ENCODE measurements at places on chromosomes 16 and 17.
A peak's percentile ranks its signal among the peaks of the same experiment; 100 is the strongest.

DNA sequence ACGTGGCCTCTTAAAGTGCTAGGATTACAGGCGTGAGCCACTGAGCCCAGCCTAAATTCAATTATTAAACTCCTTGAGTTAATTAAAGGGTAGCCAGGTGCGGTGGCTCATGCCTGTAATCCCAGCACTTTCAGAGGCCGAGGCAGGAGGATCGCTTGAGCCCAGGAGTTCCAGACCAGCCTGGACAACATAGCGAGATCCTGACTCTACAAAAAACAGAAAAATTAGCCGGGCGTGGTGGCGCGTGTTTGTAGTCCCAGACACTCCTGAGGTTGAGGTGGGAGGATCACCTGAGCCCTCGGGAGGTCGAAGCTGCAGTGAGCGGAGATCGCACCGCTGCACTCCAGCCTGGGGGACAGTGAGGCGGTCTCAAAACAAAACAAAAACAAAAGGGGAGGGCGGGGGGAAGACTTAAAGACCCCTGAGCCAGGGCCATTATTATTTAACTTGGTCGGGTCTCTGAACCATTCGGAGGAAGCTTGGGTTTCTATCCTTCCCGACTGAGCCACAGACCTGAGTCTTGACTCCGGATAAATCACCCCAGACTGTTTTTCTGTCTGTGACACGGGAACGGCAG is 19.5 kb downstream of the BCL7C start:
- no peak for DNase-seq

GRCh38 chr16:67526149-67526791 is 2.4 kb upstream of the RIPOR1 start:
- no peak for DNase-seq

GRCh38 chr17:10099051-10099571 is 99.3 kb downstream of the GAS7 start:
- no peak for DNase-seq

DNA sequence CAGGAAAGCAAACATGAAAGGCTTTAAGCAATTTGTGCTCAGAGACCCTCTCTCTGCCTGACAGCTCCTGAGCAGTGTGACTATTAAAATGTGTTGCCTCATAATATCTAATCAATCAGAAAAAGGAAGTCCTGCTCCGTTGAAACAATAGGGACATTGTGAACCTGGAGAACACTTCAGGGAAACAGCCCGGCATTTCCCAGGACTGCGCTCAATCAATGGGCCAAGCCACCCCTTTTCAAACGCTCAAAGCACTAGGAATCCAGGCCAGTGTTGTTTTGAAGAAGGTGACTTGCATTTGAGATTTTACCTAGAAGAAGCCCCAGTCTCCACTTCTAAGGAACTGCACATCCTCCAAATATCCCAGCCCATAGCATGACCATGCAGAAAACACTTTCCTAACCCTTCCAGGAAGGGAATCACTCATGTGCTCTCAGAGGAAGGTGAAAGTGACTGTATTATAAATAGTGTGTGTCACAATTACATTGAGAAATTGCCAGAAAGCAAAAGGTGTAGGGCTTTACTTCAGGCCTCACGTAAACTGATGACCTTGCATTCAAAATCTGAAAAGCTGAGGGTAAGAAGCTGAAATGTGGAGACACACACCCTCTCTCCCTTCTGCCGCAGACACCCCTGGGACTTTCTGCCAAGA is 19.4 kb downstream of the CDRT4 start:
- DNase-seq, result no peak

DNA sequence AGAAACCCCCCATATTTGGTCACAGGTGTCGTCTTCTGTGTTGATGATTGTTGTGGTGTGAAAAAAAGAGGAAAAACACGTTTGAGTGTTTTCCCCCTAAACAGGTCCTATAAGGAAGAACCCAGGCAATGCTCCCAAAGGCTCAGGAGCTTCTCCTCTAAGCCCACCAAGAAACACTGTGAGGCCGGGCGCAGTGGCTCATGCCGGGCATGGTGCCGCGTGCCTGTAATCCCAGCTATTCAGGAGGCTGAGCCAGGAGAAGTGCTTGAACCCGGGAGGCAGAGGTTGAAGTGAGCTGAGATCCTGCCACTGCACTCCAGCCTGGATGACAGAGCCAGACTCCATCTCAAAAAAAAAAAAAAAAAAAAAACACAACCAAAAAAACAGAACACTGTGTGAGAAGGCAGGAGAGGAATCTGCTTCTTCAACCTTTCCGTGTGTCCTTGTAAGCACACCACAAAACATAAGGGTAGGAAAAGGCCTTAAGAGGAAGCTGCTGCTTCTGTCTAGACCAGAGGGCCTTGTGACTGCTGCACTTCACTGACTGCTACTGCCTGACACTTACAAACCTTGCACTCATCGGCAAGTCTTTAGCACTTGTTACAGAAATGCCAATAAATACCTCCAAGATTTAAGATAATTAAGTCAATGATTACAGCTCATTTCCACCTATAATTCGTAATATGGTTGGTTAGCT is 9.3 kb downstream of the JPT1 start:
- DNase-seq, result no peak

- peak; percentile 82 for DNase-seq
Measured at GRCh38 chr16:3364774-3365427, 9.2 kb downstream of the OR2C1 start.

DNA sequence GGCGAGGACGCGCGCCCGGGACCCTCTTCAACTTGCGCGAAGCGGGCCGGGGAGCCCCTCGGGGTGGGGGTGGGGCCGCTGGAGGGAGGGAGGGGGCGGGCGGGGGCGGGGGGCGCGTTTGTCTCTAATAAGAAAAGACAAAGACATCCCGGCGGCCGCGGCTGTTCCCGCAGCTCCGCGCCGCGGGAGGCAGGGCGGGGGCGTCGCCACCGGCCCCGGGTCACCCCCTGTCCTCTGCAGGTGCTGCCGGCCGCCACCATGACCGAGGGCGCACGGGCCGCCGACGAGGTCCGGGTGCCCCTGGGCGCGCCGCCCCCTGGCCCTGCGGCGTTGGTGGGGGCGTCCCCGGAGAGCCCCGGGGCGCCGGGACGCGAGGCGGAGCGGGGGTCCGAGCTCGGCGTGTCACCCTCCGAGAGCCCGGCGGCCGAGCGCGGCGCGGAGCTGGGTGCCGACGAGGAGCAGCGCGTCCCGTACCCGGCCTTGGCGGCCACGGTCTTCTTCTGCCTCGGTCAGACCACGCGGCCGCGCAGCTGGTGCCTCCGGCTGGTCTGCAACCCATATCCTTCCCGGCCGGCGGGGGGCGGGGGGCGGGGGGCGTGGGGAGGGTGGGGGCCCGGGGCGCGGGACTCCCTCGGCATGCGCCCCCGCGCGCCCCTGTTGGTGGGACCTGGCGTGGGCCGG is 714 bp downstream of the CACNA1H start:
- DNase-seq, result no peak

- no peak for DNase-seq
Measured at GRCh38 chr16:21646721-21647561, 5.5 kb downstream of the IGSF6 start.

DNA sequence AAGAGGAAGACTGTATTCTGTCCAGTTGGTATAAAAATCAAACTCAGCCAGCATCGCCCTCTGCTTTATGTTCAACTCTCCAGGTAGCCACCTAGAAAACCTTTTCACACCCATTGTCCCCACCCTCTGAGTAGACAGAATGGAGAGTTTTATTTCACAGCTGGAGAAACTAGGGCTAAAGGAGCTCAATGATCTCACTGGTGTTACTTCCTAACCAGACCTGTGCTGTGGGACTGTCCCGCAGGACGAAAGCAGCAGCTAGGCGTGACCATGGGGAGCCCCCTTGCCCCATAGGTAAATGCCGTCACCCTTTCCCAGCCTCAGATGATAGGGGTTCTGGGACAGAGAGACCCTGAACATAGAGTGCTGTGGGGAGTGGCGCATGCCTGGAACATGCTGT is 67.7 kb downstream of the CYLD start:
- no peak for DNase-seq

DNA sequence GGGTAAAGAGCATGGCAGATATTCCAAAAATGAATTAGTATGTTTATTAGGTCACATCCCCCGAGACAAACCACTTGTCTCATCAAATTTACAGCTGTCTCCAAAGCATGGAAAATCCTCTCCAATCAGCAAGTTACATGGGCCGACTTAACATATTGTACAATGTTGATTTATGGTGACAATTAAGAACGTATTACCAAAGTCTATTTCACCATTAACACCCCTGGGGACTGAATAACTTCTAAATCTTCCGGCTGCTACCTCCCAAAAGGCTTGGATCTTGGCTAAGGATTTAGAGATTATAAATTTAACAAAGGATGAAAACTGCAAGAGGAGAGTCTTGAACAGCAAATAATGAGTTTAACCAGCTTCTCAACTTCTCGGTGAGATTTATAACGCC is 311.9 kb downstream of the NPIPA8 start:
- no peak for DNase-seq

DNA sequence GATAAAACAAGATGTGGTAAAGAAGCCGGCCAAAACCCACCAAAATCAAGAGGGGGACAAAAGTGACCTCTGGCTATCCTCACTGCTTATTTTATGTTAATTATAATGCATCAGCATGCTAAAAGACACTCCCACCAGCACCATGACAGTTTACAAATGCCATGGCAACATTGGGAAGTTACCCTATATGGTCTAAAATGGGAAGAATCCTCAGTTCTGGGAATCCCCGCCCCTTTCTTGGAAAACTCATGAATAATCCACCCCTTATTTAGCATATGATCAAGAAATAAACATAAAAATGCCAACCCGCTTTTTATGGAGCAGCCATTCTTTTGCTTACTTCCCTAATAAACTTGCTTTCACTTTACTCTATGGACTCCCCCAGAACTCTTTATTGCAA is 25.6 kb downstream of the CMTR2 start:
- no peak for DNase-seq

DNA sequence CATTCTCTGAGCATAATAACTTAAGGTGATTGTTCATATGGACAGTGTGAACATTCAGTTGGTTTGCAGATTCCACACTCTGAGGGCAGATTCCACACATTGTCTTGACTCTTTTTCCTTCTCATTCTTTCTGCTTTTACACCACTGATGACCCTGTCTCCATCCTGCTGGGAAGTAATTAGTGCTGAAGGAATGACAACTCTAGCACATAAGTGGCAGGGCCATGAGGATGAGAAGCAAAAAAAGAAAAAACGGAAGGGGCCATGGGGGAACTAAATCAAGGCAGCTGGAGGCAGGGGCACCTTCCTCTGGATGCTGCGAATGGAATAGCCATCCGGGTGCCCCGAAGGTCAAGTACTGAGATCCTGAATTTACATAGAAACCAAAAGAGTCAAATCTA is 944.0 kb downstream of the KCNJ2 start:
- no peak for DNase-seq

DNA sequence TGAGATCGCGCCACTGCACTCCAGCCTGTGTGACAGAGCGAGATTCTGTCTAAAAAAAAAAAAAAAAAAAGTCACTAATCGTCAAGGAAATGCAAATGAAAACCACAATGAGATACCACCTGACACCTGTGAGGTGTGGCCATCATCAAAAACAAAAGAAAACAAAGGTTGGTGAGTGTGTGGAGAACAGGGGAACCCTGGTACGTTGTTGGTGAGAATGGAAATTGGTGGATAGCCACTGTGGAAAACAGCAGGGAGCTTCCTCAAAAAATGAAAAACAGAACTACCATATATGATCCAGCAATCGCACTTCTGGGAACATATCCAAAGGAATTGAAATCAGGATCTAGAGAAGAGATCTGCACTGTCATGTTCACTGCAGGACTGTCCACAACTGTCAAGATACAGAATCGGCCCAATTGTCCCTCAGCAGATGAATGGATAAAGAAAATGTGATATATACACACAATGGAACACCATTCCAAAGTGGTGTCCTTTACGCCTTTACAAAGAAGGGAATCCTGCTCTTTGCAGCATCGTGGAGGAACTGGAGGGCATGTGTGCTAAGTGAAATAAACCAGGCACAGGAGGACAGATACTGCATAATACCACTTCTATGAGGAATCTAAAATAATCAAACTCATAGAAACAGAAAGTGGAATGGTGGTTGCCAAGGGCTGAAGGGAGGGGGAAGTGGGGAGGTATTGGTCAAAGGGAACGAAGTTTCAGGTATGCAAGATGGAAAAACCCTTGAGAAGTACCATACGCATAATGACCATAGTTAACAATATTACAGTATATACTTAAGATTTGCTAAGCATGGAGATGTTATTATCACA is 63.5 kb upstream of the PLCG2 start:
- no peak for DNase-seq

Measured in breast epithelium (tissue), 4 donors.